GM12864 (cell line): ENCODE measurements at places on chromosomes 7 and 10.

GRCh38 chr10:114458216-114458920, 54.1 kb upstream of the AFAP1L2 start:
- DNase-seq = no peak

GRCh38 chr10:105827133-105827532, 1186.0 kb downstream of the SORCS3 start:
- DNase-seq = no peak

- DNase-seq = no peak
Observed at GRCh38 chr7:21472029-21472428, 44.1 kb downstream of the SP4 start.

GRCh38 chr7:111987115-111987826, 218.9 kb downstream of the DOCK4 start:
- no peak for DNase-seq

GRCh38 chr7:16484453-16485158, 19.1 kb upstream of the SOSTDC1 start:
- DNase-seq = no peak

DNA sequence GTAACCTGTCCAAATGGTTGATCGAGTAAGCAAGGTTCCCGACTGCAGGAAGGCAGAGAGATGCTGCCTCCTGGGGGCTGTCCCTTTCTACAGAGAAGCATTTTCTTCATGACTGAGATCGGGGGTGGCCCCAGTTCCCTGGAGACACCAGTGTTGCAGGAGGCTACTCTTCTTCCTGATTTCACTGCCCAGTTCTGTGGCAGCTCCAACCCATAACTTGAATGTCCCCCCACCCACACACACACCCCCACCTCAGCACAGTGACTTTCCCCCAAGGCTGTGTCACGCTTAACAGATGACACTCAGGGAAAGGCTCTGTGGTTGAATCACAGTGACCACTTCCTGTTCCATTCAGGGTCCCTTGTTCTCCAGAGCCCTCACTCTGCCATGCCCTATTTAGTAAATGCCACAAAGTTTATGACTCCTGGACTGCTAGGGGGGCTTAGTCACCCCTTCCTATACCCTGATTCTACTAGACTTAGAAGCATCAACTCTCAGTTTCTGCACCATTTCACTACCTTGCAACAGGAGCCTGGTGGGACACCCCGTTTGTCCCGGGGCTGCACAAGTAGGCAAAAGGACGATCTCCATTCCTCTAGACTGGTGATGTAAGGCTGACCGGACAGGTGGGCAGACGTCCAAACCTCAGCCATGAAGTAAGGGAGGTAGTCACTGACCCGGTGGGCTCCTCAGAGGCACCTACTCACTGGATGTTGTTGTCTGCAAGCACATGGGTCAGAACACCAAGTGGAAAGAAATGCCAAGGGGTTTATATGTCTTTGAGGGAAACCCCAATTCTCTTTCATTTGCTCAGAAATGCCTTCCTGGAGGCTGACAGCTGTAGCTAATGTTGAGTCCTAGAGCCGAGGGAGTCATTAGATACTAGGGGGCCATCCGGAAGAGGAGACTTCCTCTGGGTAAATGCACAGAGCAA, 31.3 kb upstream of the SMC3 start:
- peak; percentile 68 for DNase-seq

DNA sequence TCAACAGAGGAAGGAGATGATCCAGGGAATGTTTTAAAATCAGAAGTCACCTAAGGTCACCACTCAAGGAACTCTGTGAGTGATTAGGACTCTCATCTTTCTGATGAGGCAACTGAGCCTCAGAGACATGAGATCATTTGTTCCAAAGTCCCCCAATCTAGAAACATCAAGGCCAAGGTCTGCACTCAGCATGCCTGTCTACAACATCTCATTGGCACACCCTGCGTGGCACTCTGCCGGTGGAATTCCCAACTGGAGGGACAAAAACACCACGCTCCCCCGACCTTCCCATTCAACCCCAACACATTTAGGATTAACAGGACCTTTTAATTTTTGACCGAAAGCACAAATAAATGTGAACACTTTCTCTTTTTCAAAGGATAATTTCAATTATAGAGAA, 31.4 kb downstream of the CPXM2 start:
- no peak for DNase-seq

- no peak for DNase-seq
Observed at GRCh38 chr10:16470747-16471146, 33.9 kb downstream of the PTER start.

DNA sequence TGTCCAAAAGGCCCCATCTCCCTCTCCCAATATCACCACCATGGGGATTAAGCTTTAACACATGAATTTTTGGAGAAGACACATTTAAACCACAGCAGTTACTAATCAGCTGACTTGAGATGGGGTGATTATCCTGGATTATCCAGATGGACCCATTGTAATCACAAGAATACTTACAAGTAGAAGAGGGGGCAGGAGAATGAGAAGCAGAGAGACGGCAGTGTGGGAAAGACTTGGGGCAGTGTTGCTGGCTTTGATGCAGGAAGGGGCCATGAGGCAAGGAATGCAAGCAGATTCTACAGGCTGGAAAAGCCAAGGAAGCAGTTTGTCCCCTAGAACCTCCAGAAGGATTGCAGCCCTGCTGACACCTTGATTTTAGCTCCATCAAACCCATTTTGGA, 30.7 kb upstream of the INMT start:
- no peak for DNase-seq

DNA sequence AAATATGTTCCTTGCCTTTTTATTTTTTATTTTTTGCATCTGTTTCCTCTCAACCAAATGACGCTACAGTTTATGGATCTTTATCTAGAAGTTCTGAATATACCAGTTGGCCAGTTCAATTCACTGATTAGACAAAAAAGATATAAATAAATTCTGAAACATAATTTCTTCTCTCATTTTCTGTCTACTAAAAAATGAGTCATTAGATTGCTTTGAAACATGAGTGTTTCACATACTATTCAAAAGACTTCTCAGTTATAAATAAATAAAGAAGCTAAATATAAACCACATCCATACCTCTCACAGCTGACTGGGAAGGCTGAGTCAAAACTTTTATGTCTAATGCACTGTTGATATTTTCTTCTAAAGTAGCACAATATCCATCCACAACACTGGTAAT, 97.6 kb upstream of the GPR22 start:
- no peak for DNase-seq

DNA sequence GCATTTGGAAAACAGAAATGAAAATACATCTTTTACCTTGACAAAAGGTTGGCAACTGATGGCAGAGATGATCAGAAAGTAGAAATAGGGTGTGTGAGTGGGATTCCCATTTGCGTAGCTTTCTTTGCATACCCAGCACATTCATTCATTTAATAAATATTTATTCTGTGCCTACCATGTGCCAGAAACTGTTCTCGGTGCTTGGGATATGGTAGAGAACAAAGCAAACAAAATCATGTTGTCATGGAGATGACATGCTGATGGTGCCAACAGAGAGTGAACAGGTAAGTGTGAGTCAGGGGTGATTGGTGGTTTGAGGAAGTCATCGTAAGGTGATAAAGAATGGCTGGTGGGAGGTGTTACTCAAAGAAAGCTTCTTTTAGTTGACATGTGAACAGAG, 45.4 kb downstream of the CACNB2 start:
- no peak for DNase-seq

GRCh38 chr7:20783125-20783699, 3.5 kb downstream of the SP8 start:
- DNase-seq = no peak
